MCF 10A (cell line): ENCODE measurements at places on chromosomes 13 and 19.

- H3K4me1 ChIP-seq = peaks cover 5% of the 10 kb centered on the region
- H3K27ac ChIP-seq = no peak overlapping the region
- DNase-seq = no peak
Measured at GRCh38 chr13:81031996-81032395, 691.1 kb upstream of the SPRY2 start.

- H3K27ac ChIP-seq = no peak overlapping the region
- DNase-seq = no peak
- H3K4me3 ChIP-seq = no peak overlapping the region
- peaks cover 3% of the 10 kb centered on the region for H3K36me3 ChIP-seq
- H3K27me3 ChIP-seq = no peaks in the 10 kb centered on the region
Measured at GRCh38 chr13:100464006-100464405, 124.6 kb downstream of the GGACT start.

DNA sequence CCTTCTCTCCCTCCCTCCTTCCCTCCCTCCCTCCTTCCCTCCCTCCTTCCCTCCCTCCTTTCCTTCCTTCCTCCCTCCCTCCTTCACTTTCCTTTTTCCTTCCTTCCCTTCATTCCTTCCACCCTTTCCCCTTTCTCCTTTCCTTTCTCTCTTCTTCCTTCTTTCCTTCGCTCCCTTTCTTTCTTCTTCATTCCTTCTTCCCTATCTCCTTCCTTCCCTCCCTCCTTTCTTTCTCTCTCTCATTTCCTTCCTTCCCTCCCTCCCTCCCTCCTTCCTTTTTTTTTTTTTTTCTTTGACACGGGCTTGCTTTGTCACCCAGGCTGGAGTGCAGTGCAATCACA is 105.5 kb downstream of the IER2 start:
- H3K27ac ChIP-seq = no peak overlapping the region
- no peak for DNase-seq
- no peak overlapping the region for H3K4me3 ChIP-seq
- H3K27me3 ChIP-seq = peaks cover 45% of the 10 kb centered on the region

DNA sequence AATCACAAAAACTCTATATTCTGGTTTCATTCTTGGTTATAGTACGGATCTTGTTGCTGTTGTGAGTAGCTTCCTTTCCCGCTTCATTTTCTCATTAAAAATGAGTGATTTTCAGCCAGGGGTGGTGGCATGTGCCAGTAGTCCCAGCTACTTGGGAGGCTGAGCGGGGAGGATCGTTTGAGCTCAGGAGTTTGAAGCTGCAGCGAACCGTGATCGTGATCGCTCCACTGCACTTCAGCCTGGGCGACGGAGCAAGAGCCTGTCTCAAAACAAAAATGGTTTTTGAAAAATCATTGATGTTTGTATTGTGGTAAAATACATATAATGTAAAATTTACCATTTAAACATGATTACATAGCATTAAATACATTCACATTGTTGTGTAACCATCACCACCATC is 71.6 kb upstream of the TM9SF2 start:
- DNase-seq = no peak
- peaks cover 28% of the 10 kb centered on the region for H3K27me3 ChIP-seq
- no peak overlapping the region for H3K27ac ChIP-seq
- no peak overlapping the region for H3K4me3 ChIP-seq

- peak overlapping the region; percentile 23 for H3K27ac ChIP-seq
- H3K4me1 ChIP-seq = no peaks in the 10 kb centered on the region
- H3K4me3 ChIP-seq = peak overlapping the region; percentile 86
- DNase-seq = peak; percentile 49
- H3K36me3 ChIP-seq = no peaks in the 10 kb centered on the region
Measured at GRCh38 chr19:14073925-14074838, 1.6 kb downstream of the MISP3 start.

- H3K4me3 ChIP-seq = no peak overlapping the region
- peaks cover 25% of the 10 kb centered on the region for H3K27me3 ChIP-seq
- no peak for DNase-seq
- no peaks in the 10 kb centered on the region for H3K36me3 ChIP-seq
- H3K27ac ChIP-seq = no peak overlapping the region
Measured at GRCh38 chr19:48302600-48302959, 22.8 kb upstream of the EMP3 start.

GRCh38 chr13:43835701-43836100 is 43.8 kb downstream of the CCDC122 start:
- H3K36me3 ChIP-seq = no peaks in the 10 kb centered on the region
- H3K4me1 ChIP-seq = peaks cover 6% of the 10 kb centered on the region
- no peak overlapping the region for H3K4me3 ChIP-seq

GRCh38 chr13:71149046-71149445 is 718.0 kb downstream of the DACH1 start:
- H3K4me3 ChIP-seq = no peak overlapping the region
- no peaks in the 10 kb centered on the region for H3K36me3 ChIP-seq
- no peak overlapping the region for H3K27ac ChIP-seq
- peaks cover 69% of the 10 kb centered on the region for H3K27me3 ChIP-seq
- DNase-seq = no peak
- no peaks in the 10 kb centered on the region for H3K4me1 ChIP-seq

DNA sequence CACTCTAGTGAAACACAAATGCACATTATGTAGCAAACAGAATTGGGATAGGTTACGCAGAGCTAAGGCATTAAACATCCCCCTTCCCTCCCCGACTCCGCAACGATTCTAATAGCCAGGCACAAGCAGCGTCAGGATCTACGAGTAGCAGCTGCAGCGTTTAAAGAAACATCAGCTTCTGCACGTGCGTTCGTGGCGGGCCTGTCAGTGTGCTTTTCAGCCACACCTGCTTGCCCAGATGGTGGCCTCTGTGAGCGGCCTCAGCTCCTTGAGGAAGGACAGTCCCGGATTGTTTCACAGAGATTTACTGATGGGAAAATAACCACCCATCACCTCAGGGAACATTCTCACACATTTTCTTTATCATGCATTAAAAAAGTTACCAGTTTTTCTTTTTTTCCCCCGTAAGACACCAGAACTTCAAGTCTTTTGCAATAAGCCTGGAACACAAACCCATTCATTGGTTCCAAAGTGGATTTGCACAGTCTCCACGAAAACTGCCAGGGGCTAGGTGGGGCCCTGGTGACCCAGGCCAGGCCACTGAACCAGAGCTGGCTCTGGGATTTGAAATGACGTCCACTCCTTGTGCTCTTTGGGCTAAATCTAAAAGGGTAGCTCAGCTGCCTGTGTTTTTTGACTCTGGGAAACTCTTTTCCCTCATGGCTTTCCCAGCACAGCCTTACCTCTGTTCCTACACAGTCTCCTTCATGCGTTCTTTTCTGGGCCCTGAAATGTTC is 325.5 kb downstream of the KCNRG start:
- DNase-seq = no peak
- H3K27ac ChIP-seq = no peak overlapping the region
- no peaks in the 10 kb centered on the region for H3K27me3 ChIP-seq
- H3K4me3 ChIP-seq = no peak overlapping the region

DNA sequence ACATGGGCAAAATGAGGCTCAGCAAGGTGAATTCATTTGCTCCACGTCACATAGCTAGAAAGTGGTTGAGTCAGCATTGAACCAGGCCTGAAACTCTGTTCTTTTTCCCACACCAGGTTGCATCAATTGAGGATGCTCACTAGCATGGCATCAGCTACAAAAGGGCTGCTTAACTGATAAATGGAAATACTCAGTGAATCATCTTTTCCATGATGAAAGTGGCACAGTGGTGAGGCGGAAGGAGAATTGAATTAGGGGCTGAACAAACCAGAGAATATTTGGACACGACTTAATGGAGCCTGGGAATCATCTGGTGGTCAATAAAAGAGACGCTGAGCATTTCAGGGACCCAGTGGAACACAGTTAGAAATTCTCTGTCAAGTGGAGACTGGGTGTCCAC is 320.1 kb upstream of the MAB21L1 start:
- H3K4me1 ChIP-seq = peaks cover 3% of the 10 kb centered on the region
- H3K27me3 ChIP-seq = no peaks in the 10 kb centered on the region
- H3K4me3 ChIP-seq = no peak overlapping the region

GRCh38 chr19:2983351-2984214 is 6.2 kb downstream of the TLE6 start:
- peak overlapping the region; percentile 78 for H3K27ac ChIP-seq
- peak; percentile 56 for DNase-seq
- H3K27me3 ChIP-seq = no peaks in the 10 kb centered on the region
- H3K4me1 ChIP-seq = peaks cover 22% of the 10 kb centered on the region
- H3K4me3 ChIP-seq = peak overlapping the region; percentile 17

- no peak overlapping the region for H3K4me3 ChIP-seq
- no peak for DNase-seq
- no peaks in the 10 kb centered on the region for H3K27me3 ChIP-seq
- H3K36me3 ChIP-seq = peaks cover 3% of the 10 kb centered on the region
Measured at GRCh38 chr13:75812751-75813181, 176.6 kb downstream of the LMO7 start.

GRCh38 chr19:48350856-48351255 is 12.9 kb downstream of the TMEM143 start:
- H3K4me3 ChIP-seq = no peak overlapping the region
- H3K27me3 ChIP-seq = no peaks in the 10 kb centered on the region
- no peak overlapping the region for H3K27ac ChIP-seq
- peaks cover 4% of the 10 kb centered on the region for H3K36me3 ChIP-seq
- DNase-seq = no peak

GRCh38 chr19:12202250-12202649 is 39.4 kb downstream of the ZNF136 start:
- H3K27ac ChIP-seq = no peak overlapping the region
- H3K4me1 ChIP-seq = no peaks in the 10 kb centered on the region
- DNase-seq = no peak
- no peaks in the 10 kb centered on the region for H3K36me3 ChIP-seq
- no peaks in the 10 kb centered on the region for H3K27me3 ChIP-seq

GRCh38 chr13:96940961-96941360 is 53.3 kb downstream of the OXGR1 start:
- DNase-seq = peak; percentile 76
- peaks cover 9% of the 10 kb centered on the region for H3K4me1 ChIP-seq
- H3K27ac ChIP-seq = no peak overlapping the region
- no peak overlapping the region for H3K4me3 ChIP-seq

DNA sequence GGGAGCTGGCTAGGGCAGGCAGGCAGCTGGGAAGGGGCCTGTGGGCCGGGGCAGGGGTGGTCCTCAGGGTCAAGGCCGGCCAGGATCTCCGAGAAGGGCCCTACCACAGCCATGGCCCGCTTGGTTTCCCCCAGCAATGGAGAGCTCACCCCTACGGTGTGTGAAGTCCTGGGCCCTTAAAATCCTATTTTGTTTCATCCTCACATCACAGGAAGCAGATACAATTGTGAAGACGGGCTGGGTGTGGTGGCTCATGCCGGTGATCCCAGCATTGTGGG is 8.7 kb downstream of the RNU6-9 start:
- no peaks in the 10 kb centered on the region for H3K4me1 ChIP-seq
- DNase-seq = no peak
- H3K27me3 ChIP-seq = no peaks in the 10 kb centered on the region
- H3K36me3 ChIP-seq = peaks cover 32% of the 10 kb centered on the region
- H3K4me3 ChIP-seq = no peak overlapping the region
- no peak overlapping the region for H3K27ac ChIP-seq

DNA sequence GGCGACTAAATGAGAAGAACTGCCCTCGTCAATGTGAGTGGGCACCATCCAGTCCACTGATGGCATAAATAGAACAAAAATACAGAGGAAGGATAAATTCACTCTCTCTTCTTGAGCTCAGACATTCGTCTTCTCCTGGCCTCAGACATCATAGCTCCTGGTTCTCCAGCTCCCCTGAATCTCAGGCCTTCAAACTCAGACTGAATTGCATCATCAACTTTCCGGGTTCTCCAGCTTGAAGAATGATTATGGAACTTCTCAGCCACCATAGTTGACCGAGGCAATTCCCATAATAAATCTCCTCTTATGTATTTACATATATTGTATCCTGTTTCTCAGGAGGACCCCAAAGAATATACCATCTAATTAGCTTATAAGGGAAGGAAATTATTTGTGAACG is 55.0 kb upstream of the FNDC3A start:
- no peak overlapping the region for H3K27ac ChIP-seq
- DNase-seq = no peak
- H3K4me3 ChIP-seq = no peak overlapping the region
- no peaks in the 10 kb centered on the region for H3K4me1 ChIP-seq
- peaks cover 6% of the 10 kb centered on the region for H3K36me3 ChIP-seq

DNA sequence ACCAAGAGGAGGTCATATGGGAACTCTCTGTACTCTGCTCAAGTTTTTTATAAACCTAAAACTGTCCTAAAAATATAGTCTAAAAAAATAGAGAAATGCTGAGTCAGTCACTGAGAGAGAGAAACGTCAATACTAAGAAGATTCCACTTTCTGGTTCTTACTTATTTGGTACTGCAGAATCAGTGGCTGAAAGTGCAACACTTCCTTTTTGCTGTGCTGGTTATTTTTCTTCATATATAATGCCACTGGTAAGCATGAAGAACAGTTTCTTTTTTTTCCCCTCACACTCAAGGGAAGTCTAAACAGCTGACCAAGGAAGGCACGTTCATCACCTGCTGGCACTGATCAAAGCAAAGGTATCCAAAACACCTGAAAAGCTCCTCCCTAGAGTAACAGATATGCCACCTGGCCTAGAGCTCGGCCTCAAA is 44.3 kb upstream of the N4BP2L1 start:
- H3K27me3 ChIP-seq = no peaks in the 10 kb centered on the region
- no peak overlapping the region for H3K4me3 ChIP-seq
- H3K4me1 ChIP-seq = no peaks in the 10 kb centered on the region
- H3K36me3 ChIP-seq = peaks cover 12% of the 10 kb centered on the region

- no peak for DNase-seq
- no peak overlapping the region for H3K27ac ChIP-seq
- no peaks in the 10 kb centered on the region for H3K36me3 ChIP-seq
- H3K4me1 ChIP-seq = peaks cover 7% of the 10 kb centered on the region
Measured at GRCh38 chr13:22235285-22235949, 564.5 kb downstream of the FGF9 start.
